RWPE2 (cell line): ENCODE measurements at places on chromosomes 3 and 15.

- no peak for DNase-seq
Observed at GRCh38 chr3:157667493-157667892, 164.3 kb upstream of the VEPH1 start.

- peak; percentile 100 for DNase-seq
Observed at GRCh38 chr15:58770857-58771620, at the start of gene MINDY2. Gene MINDY2, plus strand, starts transcription at chr15:58771302. Its CDS starts 94 bp downstream, at chr15:58771396.

- DNase-seq = no peak
Observed at GRCh38 chr3:112811131-112811884, 35.4 kb downstream of the CD200R1L start.

- no peak for DNase-seq
Observed at GRCh38 chr15:95132774-95133173, 901.4 kb downstream of the MCTP2 start.

DNA sequence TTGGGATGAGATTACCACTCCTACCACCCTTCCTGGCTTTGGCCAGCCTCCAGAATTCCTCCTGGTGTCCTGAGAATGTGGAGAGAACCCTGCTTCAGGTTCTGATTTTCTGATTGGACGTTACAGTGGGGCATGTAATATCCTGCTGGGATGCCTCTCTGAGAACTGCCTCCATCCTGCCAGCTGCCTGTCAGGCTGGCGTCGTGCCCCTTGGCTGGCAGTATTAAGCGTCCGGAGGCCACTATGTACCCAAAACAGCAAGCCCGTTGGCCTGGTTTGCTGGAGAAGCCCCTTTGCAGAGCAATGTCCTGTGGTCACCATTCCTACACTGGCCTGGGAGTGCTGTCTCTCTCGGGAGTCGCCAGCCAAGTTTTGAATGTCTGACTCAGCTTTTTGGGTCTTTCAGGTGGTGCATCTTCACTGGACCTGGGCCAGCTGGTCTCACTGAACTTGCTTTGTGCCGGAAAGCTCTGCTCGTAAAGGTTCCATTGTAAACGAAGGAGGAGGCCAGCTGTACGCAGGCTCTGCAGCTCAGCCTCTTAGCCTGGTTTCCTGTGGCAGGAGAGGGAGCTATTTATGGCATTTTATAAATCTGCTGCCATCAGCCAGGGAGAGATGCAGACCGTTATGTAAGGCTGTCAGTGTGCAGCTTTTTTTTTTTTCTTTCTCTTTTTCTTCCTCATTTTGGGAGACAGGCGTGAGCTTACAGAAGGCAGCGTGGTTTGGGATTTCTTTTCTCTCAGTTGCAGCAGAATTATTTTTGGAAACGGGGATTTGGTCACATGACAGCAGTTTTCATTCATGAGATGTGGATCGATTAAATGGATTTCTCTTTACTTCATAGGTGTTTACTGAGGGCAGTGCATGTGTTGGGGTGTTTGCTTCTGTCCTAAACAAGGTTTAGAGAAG is 19.0 kb upstream of the TRAK1 start:
- peak; percentile 89 for DNase-seq

- DNase-seq = no peak
Observed at GRCh38 chr3:69882560-69882959, 117.0 kb upstream of the SAMMSON start.

DNA sequence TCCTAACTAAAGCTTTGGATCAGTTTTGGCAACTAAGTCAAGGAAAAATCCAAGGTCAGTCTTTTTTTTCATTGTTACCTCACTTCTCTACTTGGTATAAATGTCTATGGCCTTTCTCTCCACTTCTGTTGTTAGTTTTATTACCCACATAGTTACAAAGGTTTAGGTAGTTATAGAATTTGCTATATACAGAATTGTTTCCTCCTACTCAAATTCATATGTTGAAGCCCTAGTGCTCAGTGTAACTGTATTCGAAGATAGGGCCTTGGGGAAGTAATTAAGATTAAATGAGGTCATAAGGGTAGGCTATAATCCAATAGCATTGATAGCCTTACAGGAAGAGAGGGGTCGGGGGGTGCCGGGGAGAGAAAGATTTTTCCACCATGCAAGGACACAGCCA is 19.7 kb upstream of the STIMATE start:
- DNase-seq = no peak

DNA sequence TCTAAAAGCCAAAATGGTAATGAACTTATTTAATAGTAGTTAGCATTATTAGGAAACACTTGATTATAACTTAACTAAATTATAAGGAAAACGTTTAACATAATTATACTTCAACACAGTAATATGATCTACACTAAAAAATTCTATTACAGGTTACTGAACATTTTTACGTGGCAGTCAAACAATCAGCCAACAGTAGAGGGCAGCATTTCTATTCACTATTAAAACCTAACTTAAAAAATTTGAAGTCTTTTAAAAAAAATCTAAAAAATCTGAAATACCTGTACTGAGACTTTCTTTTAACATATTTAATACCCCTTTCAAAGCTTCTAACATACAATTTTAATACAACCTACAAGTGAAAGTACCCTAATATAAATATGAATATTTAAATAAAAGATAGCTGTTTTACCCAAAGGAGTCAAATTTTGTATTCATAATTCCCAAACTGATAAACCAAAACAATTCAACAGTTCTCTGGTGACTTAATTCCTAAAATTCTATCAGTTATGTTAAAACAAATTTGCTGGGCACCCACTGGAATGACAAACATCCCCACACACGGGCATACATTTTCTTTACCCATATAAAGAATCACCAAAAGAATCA is 41.5 kb downstream of the DLG1 start:
- DNase-seq = no peak

DNA sequence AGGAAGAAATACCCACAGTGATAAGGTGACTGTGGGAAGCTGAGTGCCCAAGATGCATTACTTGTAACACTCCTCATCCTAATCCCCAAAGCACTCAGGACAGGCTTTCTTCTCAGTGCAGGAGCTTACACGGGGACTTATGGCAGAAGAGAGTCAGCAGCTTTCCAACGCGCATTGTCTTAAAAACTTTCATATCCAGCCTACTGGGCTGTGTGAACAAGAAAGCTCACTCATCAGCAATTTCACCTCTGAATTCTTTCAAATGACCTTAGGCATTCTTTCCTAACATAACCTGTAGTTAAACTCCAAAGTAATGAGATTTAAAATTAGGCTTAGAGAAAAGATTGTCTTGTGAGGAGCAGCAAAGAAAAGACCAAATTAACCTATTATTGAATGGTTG is 132.3 kb downstream of the KCNAB1 start:
- no peak for DNase-seq

- no peak for DNase-seq
Observed at GRCh38 chr15:46061002-46061401, 426.2 kb downstream of the SQOR start.

DNA sequence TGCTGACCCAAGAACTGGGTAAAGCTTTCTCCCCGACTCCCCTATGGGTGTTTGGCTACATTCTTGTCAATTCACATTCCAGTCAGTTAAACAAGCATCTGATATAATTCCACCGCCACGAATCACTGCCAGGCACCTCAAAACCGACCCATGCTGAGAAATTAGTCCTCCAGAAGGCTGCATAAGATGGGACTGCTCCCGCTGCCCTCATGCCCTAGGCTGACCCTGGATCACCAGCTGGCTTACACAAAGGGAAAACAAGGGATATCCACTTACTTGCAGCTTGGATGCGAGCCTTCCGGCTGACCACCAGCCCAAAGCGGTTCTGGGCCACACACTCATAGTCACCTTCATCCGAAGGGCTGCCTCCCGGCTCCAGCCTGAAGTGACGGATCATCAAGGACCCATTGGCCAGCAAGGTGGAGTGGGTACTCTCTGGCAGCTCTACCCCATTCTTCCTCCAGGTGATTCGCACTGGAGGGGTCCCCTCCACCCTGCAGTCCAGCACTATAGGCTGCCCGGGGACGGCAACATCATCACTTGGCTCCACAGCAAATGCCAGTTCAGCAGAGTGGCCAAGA is 2.9 kb downstream of the IGDCC3 start:
- peak; percentile 47 for DNase-seq

DNA sequence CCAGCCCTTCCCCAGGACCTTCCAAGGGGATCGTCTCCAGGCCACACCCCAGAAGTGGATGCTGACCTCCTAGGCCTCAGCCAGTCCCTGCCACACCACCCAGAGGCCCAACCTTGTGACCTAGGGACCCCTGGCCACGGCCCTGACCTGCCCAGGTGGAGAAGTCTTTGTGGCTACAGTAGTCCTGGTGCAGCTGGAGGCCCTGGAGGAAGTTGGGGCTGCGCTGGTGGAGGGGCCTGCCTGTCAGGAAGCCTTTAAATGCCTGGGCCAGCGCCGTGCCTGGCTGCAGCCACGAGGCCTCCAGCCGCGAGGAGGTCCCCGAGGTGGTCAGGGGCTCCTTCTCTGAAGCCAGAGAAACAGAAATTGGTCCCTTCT is 23.4 kb downstream of the PLA2G4D start:
- DNase-seq = no peak

- DNase-seq = no peak
Observed at GRCh38 chr3:3189961-3190360, 10.5 kb upstream of the CRBN start.

DNA sequence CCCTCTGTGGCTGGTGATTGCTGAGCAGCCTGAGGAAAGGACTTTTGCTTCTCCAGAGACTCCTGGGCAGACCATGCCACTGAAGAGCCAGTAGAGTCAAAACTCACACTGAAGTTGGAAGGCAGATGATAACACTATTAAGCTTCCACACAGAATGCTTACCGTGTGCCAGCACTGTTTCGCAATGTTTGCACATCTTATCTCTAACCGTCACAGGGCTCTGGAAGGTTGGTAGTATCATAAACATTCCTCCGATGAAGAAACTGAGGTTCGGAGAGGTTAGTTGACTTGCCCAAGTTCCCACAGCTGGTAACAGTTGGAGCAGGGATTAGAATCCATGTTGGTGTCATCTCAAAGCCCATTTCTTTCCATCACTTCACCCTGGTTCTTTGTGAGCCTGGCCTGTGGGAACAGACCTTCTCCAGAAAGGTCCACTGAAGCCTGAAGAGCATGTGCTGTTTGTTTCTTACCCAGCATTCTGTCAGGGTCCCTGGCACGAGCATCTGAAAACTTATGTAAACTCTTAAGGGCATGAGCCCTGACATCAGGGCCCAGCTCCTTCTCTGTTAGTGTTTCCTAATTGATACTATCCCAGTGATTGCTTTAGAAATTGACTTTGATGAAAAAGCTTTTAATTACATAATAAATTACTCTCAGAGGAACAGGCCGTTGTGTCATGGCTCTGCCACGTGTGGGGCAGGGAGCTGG is 77.0 kb upstream of the PRR23C start:
- no peak for DNase-seq

GRCh38 chr3:151838574-151839312 is 24.8 kb downstream of the AADAC start:
- DNase-seq = no peak
